ENCODE measurements at places on chromosomes 7 and 10.

DNA sequence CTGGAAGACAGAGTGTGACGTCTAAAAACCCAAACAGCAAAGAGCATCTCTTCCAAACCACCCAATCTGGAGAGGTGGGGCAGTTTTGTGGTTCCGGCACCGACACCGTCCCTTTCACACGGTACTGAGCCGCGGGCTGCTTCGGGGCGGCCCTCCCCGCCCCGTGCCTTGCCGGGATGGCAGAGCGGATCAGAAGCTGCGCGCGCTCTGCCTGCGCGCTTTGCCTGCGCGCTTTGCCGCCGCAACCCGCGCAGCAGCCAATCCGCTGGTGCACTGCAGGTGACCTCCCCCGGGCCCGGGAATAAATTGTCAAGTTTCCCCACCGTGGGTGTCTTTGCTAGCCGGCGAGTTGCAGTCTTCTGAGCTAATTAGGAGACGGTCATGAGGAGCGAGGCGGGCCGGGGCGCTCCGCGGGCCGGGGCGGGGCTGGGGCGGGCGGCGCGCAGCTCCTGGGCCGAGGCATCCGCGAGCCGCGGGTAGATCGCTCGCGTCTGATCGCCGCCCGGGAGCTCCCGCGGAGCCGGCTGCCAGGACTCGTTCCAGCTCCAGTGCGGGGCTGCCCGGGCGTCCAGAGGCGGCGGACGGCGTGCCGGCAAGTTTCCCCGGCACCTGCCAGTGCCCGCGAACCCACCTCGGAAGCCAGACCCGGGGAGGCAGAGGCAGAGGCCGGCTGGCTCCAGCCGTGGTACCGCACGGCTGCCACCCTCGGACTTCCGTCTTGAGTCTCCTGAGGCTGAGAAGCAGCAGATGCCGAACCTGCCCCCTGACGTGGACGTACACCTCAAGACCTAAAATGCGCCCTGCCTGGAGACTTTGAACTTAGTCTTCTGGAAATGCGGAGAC lies 536.0 kb upstream of the GALNT17 start:
- DNase-seq = no peak

DNA sequence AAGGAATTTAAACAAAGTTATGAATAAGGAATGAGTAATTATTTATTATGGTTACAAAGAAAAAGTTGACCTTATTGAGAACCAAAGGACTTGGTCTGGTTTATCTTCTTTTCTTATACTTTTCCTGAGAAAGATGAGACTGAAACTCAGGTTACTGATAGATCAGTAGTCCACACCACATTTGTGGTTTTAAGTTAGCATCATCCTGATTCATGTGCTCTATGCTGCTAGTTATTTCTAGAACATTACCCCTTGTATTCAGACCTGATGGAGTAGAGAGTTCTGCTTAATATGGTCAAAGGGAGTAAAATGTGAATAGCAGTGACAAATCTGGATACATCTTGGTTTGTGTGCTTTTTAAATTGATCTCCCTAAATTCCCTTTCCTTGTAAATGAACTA lies 63.8 kb downstream of the FOXP2 start:
- DNase-seq = no peak

DNA sequence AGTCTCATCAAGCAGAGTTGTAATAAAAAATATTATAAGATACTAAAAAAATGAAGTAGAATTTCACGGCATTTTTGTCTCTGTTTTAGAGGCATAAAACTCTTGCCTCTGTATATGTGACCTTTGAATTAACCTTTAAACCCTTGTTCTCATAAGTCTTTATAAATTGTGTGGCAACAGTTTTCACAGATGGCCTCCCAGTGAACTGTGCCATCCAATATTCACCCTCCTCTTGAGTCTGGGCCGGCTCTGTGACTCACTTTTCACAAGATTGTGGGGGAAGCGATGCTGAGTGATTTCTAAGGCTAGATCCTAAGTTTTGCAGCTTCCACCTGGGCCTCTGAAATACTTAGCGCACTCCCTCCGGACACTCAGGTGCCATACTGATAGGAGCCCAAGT lies 4.6 kb upstream of the USP6NL start:
- no peak for DNase-seq

GRCh38 chr10:1978584-1978983 lies 241.3 kb upstream of the ADARB2 start:
- no peak for DNase-seq

DNA sequence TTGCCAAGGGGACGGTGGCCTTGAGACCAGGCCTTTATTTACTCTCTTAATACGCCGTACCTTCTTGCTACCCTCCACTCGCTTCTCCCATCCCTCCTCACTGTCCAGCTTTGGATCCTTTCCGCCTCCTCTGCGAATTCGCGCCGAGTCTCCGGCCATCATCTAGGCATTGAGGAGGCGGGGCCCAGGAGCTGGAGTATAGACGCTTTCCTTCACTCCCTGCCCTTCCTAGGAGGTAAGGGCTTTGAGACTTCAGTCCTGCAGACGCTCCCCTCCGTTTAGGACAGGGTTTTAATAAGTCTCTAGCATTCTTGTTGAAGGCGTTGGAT lies 538 bp downstream of the TFAM start:
- peak; percentile 12 for DNase-seq

- peak; percentile 36 for DNase-seq
Measured at GRCh38 chr7:143901332-143901667, 676 bp downstream of the TCAF1 start.

GRCh38 chr10:107701943-107702342 lies 537.4 kb upstream of the SORCS1 start:
- peak; percentile 2 for DNase-seq

DNA sequence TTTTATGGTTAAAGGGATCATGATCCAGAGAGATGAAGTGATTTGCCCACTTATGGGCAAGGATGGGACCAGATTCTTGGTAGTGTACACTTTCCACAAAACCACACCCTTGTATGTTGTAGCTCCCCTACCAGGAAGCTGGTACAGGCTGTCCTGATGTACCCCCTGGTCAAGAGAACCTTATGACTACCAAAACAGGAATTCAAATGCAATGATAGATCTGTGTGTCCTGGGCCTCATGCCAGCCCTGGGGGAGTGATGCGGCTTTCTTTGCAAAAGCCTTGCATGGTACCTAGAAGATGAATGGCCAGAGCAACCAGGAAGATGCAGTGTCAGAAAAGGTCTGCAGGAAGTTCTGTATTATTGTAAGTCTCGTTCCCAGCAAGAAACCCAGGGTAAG lies 94.9 kb upstream of the AGK start:
- DNase-seq = no peak

DNA sequence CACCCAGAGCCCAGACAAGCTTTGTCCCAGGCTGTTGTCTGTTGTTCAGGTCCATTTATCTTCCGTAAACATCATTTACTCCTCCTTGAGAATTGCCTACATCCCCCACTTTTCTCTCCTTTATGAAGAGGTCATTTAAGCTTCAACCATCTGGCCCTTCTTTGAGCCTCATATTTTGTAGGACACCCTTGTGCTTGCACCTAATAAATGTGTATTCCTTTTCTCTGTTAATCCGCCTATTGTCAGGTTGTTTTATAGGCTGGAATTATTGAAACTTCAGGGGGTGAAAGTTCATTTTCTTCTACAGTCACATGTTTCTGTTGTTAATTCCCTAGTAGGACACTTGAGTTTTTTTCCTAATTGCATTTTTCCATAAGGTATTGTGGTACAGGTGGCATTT lies 19.6 kb upstream of the CTTNBP2 start:
- DNase-seq = no peak

GRCh38 chr7:7304705-7305450 lies 122.5 kb downstream of the C1GALT1 start:
- no peak for DNase-seq

GRCh38 chr10:18204039-18204835 lies 64.0 kb downstream of the CACNB2 start:
- no peak for DNase-seq

DNA sequence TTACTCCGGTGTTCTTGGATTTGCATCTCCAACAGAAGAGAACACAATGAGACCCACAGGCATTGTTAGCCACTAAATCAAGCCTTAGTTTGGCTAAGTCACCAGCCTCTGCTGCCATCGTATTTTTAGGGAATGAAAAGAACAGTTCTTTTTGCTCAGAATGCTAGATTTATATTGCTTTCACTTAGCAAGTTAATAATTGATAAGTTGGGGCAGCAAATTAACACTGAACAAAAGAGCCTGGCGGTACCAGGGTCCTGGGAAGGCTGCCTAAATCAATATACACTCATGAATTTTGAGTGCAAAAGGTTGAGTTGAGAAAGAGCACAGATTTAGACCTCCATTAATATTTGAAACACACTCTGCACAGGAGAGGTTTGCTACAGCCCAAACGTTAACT lies 767.7 kb downstream of the TYW1 start:
- DNase-seq = no peak

DNA sequence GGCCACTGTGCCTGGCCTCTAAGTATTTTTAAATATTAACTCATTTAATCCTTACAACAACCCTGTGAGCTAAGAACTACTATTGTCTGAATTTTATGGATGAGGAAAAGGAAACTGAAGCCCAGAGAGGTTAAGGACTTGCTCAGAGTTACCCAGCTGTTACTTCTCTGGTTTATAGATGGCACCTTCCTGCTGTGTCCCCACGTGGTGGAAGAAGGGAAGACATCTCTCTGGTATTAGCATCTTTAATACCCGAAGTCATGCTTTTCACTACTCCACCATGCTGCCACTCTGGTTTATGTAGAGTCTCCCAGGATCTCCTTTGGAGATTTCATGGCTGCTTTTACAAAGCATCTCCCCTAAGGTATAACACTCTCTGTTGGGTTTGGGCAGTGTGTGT lies 105.5 kb upstream of the MKLN1 start:
- no peak for DNase-seq

DNA sequence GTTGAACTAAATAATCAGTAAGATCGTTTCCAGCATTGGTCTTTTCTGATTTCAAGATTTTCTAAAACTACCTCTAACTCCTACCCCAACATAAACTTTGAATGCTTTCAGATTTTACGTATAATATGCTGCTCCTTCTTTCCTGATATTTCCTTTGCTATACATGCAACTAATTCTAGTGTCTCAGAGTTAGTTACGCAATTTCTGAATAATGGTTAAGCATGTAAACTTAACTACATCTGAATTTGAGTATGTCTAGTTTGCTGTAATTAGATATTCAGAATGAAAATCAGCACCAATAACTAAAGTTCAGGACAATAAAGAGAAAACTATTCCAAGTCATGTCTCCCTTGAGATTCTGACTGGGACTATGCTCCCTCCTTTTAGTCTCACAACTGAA lies 71.0 kb downstream of the SEMA3C start:
- no peak for DNase-seq

GRCh38 chr7:20016669-20017068 lies 200.5 kb downstream of the MACC1 start:
- DNase-seq = no peak
